ENCODE measurements at places on chromosomes 7 and 10. TPM values are rescaled to one million over a fixed set of nuclear protein-coding genes. Genes with fewer than 3 reads are reported as not detected.

Gene ZNF777
- total RNA-seq, result 4.5 TPM

- no peak for DNase-seq
Measured at GRCh38 chr7:124310934-124311390, 278.1 kb upstream of the TMEM229A start.

Gene NXPH1
- total RNA-seq, result 41.6 TPM

DNA sequence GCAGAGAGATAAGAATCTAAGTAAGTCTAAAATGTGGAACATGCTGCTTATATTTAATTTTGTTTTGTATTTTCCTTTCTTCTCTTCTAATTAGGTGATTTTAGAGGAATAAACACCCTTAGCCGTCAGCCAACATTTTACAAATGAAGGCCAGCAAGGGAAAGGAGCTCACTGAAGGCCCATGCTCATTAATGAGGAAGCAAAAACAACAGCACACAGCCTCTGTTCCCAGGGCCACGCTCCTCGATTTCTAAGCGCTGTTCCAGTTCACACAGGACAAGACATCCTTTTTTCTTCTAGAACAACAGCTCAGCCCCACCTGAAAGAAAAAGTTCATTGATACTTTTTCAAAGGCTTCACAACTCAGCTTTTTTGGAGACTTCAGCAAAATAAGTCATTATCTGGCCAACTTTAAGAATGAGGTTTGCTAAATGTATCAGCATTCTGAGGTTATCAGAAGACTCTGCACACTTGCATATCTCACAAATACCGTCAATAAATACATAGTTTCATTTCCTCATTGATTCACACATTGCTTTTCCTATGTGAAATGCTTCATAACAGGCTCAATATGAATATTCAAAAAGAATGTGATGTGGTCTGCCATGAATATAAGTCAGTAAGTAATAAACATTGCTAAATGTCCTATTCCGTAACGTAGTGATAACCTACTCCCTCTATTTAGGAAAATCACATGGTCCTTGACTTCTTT lies 34.8 kb upstream of the SFMBT2 start:
- no peak for DNase-seq

Gene SPDYE8
- total RNA-seq, result under 0.01 TPM

Gene LBX1
- total RNA-seq, result not detected

- DNase-seq, result no peak
Measured at GRCh38 chr10:52566471-52567246, 205.9 kb downstream of the MBL2 start.

Gene SFRP4
- total RNA-seq, result 1.2 TPM

- DNase-seq, result no peak
Measured at GRCh38 chr7:12325646-12326045, 78.0 kb downstream of the VWDE start.

DNA sequence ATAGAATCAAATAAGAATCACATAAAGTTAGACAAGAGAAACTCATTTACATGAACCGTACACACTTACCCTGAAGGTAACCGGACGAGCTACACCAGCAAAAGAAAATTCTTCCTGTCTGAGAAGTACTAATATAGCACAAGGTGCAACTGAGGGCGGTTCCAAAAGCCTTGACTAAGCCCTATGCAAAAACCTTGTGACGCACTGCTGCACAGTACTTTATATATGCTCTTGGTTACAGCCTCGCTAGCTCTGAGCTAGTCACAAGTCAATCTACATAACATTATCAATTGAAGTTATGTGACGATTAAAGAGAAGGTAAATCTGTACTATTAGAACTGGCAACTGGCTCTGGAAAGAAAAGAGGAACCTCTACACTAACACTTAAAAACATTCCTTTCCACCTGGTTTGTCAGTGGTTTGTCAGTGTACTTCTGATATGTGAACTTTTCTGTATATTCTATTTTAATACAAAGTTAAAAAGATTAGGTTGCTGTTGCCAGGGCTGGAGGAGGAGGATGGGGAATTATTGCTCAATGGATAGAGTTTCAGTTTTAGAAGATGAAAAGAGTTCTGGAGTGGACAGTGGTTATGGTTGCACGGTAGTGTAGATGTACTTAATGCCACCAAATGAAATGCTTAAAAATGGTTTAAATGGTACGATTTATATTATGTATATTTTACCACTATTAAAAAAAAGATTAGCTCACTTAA lies 21.6 kb downstream of the NT5C3A start:
- no peak for DNase-seq

Gene VENTX
- total RNA-seq, result not detected

DNA sequence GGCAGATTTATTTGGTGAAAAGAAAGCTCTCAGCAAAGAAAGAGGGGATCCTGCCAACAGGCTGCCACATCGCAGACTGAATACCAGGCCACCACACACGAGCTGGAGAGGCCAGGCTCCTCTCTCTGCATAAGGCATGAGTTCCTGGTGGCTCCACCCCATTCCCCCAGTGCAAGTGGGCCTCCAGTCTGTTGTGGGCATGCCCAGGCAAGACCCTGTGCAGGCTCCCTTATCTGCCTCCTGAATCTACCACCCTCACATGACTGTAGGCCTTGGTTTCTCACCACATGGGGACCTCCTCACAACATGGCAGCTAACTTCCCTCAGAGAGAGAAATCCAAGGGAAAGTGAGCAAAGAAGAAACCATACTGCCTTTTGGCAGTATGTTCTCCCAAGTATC lies 26.7 kb upstream of the CUL1 start:
- no peak for DNase-seq

GRCh38 chr7:142796501-142797390 lies 26.0 kb downstream of the PRSS2 start:
- DNase-seq, result peak; percentile 27

Gene NPC1L1
- total RNA-seq, result not detected

DNA sequence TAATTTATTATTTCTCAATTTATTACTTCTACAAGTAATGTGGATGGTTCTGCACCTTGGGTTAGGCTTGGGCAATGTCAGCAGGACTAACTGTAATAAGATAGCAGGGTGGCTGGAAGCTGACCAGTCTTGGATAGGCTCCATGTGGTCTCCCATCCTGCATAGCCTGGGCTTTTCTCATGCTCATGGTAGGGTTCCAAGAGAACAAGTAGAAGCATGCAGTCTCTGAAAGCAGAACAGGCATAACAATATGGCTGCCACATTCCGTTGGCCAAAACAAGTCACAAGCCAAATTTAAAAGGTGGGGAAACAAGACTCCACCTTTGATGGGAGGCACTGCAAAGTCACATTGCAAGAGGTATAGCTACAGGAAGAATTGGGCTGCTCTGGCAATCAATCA lies 98.6 kb upstream of the MDFIC start:
- no peak for DNase-seq

DNA sequence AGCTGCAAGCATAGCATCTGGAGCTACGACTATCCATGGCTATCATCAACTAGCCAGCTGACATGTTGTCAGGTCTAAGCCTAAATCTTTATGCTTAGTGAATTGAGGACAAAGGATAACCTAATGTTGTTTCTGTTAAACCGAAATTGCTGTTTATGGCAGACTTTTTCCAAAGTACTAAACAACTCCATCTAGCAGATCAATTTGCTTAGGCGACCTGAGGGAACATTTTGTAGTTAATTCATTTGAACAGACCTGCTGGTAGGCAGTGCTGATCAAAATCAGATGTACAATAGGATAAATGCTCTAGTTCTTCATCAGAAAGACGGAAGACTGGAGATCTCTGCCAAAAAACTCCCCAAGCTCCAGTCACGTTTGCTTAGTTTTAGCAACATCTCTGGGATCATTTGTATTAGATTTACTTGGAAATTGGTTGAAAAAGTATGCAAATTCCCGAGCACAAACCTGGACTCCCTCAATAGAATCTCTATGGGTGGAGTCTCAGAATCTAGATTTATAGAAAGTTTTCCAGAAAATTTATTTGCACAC lies 301.6 kb upstream of the NRP1 start:
- DNase-seq, result no peak

DNA sequence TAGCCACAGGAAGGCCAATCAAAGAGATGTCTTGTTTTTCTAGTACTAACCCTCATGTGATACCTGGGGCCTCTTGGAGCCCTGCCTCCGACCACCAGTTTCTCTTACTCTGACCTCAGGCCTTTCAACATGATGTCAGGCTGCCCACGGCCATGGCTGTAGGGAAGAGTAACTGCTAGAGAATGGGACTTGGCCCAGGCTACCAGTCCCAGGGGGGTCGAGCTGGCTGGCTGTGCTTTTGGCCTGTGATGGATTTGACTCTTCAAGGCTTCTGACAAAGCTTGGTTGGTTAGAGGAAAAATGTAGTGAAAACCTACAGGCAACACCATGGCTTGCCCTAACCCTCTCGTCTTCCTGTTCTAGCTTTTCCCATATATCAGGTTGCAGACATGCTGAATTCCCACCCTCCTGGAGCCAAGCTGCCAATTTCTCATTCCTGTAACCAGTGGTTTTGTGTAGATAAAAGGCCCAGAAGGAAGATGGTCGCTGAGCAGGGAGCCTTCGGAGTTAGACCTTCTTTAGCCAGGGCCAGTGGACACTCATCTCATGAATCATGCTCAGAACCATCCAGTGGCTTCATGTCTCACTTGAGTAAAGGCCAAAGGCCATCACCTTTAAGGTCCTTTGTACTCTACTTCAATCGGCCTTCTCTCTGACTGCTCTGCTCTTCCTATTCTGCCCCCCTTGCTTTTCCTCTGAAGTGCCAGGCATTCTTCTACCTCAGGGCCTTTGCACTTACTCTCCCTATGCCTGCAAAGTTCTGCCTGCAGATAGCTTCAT lies 19.7 kb downstream of the SUFU start:
- no peak for DNase-seq

DNA sequence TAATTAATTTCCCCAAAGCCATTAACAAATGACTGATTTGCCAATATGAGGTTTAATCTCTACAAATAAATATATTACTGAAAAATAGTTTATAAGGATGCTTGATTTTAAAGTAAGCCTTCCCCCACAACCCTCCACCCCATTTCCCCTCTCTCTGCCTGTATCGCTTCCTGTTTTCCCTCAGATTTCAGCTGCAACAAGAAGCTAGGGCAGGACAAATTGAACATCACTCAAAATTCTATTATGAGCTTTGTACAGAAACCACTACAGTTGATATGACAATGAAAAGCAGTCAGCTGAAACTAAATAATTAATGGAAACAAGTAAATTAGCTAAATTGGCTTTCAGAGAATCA lies 109.0 kb upstream of the SP4 start:
- DNase-seq, result no peak

DNA sequence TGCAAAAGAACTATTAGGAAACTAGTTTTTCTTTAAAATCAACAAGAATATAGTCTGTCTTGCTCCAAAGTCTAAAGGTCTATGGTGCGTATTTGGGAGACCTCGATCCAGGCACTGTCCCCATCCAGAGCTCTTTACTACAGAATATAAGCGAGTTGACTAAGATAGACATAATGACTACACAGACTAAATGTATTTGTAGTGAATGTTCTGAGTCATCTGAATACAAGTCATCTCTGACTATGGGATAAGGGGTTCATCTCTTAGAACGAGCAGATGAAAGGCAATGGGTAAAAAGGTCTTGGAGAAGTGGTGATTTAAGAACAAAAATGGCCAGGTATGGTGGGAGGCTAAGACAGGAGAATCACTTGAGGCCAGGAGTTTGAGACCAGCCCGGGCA lies 136.0 kb upstream of the RSU1 start:
- no peak for DNase-seq

DNA sequence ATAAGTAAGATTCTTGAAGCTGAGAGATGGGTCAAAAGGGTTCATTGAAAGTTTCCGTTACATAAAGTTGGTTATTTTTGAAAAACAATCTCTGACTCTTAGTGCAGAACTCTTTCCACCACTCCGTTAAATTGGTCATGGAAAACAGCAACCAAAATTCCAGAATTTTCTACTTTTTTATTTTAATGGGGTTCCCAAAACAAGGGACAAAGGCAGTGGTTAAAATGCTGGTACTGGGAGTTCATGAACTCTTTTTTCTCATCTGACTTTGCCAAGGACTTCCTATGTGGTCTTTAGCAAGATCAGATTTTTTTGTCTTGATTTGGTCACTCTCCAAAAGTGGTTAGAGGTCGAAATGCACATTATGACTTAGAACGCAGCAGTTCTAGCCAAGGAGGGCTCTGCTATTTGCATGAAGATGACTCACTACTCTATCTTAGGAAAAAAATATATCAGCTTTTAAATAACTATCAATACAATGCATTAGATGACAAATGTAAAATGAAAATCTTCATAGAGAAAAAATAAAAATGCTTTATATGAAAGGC lies 145.7 kb downstream of the REEP3 start:
- DNase-seq, result no peak

Gene LRRD1
- total RNA-seq, result 1.2 TPM

Gene PDZD7
- 10.2 TPM for total RNA-seq

Gene HYAL4
- not detected for total RNA-seq

Gene HABP2
- total RNA-seq, result not detected

Gene MNX1
- not detected for total RNA-seq

DNA sequence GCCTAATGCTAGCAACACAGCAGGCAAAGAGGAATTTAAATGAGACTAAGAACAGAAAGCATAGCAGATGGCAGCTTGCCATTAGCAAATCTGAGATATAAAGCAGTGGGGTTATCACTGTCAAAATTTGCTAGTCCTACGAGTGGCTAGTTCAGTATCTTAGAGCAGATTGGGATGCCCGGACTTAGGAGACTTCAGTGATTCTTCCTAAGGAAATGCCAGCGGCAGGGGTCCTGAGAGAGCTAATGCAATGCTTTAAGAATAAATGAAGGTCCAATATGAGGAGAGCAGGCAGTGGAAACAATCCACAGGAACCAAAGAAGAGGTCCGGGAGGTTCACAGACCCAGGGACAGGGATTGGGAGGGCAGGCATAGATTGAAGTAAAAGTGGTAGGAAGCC lies 169.3 kb upstream of the NPSR1 start:
- DNase-seq, result no peak

- no peak for DNase-seq
Measured at GRCh38 chr7:148116195-148116594, 474.4 kb upstream of the C7orf33 start.

DNA sequence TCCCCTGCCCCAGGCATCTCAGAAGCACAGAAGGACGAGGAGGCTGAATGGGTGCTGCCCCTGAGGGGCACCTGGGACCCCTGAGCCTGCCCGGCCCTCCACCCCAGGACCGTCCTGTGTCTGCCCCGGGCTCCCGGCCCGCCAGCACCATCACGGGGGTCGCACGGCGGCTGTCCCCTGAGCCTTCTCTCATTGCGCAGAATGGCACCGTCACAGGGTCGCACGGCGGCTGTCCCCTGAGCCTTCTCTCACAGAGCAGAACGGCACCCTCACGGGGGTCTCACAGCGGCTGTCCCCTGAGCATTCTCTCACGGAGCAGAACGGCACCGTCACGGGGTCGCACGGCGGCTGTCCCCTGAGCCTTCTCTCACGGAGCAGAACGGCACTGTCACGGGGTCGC lies 31.5 kb downstream of the FAM20C start:
- DNase-seq, result no peak

Gene TIMM23
- 73.4 TPM for total RNA-seq

Data from frontal cortex (tissue), 4 donors.